CD4-positive, alpha-beta memory T cell (primary cell): ENCODE measurements at places on chromosomes 3 and 15.

- no peak for DNase-seq
Observed at GRCh38 chr3:79052054-79052681, 715.6 kb downstream of the ROBO1 start.

DNA sequence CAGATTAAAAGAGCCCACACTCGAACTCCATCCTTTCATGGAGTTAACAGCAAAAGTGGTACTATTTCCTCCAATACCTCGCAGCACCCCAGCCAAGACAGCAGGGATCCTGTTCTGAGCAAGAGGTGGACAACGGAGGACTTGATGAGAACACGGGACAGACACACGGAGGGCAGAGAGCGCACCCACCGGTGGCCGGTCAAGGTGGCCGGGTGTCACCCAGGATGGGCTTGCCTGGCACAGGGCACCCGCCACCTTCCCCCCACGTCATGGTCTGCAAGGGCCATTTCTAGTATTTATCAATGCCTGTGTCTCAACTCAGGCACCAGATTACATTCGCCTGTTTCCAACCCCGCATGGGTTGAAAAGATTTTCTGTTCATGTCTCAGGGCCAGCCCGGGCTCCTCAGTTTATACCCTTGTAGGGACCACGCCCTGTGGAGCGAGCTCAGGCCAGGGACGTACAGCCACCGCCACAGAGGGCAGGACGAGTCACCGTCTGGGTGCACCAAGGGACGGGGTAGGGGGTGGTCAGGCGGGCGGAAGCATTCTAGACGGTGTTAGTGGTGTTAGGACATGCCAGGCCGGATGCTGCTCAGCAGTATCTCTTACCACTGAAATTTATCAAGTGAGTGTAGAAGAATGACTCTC is 64.2 kb downstream of the CYFIP1 start:
- DNase-seq: no peak

DNA sequence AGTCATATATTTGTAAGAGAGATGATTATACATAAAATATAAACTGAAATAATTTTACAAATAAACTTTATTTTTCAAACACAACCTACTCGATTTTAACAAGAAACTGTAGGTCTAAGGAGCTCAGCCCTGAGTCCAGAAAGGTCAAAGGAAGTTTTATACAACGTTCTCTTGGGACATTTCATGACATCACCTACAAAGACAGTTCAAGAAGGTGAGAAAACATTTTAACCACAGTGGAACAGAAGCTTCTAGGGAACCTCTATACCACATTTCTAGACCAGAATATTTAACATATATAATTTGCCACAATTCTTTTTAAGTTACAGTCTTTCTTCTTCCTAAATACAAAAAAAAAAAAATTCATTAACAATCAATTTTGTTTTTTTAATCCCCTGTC is 40.1 kb downstream of the CBLB start:
- DNase-seq: no peak

DNA sequence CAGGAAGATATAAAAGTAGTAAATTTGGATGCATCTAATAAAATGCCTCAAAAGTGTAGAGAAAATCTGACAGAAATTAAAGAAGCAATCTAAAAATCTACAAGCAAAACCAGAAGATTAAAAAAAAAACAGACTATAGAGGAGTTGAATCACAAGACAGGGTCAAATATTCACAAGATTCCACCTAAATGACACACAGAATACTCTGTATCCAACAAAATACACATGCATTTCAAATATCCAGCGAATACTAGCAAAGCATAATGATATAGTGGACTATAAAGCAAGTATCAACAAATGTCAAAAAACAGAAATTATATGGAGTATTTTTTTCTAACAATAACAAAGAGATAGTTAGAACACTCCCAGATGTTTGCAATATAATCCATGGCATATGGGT is 20.5 kb upstream of the ACTC1 start:
- DNase-seq: no peak

DNA sequence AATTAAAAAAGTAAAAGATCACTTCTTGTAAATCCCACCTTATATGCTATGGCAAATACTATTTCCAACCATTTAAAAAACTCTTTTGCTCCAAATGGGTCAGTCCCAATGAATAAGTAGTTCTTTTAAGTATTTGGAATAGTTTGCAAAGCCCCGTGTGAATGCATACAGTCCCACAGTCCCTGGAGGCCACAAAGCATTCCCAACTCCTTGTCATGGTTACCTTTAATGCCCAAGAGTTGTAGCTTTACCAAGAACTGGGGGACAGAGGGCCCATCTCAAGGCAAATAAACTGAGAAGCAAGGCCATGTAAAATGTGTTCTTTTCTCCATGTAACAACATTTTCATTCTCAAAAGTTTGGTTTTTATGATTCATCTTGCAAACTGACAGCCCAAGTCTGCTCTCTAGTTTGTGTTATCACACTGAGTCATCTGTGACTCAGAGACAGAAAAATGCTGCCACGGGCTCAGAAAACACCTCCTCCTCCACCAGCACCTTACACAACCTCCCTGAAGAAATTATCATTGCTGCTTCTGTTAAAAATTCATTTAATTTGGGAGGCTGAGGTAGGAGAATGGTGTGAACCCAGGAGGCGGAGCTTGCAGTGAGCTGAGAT is 336.2 kb downstream of the ERC2 start:
- DNase-seq: no peak

- no peak for DNase-seq
Observed at GRCh38 chr3:11671648-11672100, 28.0 kb upstream of the VGLL4 start.

DNA sequence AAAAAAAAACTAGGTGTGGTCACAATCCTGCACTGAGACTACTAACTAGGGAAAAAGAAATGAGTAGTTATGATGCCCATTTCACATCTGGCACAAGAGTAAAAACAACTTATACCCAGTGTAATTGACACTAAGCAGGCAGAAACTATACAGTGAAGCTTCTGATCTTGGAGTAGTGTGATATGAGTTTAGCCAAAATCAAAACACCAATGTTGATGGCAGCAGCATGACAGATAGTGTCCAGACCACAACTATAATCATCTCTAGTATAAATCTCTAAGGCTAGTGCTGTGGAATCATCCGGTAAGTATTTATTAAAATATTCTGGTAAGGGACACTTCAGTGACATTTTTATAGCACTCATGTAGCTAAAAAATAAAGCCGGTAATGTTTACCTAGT is 108.5 kb upstream of the EPHA6 start:
- no peak for DNase-seq

- no peak for DNase-seq
Observed at GRCh38 chr15:64552281-64552948, 92.0 kb downstream of the ZNF609 start.
